ENCODE measurements at places on chromosomes 1 and 21.

DNA sequence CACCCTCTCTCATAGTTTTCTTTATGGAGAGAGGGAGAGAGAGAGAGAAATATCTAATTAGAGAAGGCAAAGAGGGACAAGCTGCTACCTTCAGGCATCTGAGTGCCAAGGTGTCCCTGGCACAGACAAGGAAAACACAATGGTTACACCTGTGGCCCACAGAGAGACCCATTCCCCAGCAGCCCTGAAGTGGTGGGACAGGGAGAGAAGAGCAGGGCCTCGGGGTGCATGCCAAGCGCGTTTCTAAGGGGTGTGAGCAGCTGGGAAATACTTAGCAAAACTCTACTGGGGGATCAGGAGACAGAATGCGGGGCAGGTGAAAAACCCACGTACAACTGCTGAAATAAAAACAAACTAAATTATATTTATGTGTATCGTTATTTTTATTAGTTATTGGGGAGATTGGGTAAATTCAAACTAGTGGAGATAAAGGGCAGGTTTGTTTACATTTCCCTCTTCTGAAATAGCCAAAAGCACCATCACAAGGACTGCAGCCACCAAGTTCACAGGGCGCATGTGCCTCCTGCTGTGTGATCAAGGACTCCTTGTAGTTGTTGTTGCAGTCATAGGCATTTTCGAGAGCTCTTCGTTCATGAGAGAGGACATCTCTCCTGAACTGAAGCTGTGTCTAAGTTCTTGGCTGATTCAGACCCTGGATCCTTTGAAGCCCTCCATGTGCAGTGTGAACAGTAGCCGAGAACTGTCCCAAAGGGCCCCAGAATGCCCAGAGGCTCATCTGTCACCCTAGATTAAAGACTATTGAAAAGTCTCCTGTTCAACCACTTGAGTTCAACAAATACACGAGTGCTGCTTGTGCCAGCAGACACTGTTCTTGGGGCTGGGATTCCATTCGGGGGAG is 737 bp upstream of the SERPINC1 start:
- DNase-seq, result no peak

DNA sequence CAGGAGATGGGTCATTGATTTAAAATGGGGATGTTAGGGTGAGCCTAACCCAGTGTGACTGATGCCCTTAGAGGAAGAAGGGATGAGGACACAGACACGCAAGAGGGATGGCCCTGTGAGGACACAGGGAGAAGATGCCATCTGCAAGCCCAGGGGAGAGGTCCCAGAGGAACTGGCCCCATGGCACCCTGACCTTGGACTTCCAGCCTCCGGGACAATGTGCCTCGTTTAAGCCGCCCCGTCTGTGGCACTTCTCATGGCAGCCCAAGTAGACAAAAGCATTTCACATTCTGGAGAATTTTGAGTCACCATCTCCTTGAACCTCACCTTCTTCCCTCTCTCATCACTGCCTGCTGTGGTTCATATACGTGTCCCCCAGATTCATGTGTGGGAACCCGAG is 20.1 kb upstream of the PCBP3 start:
- DNase-seq, result no peak

GRCh38 chr1:111948209-111949171 is 41.0 kb downstream of the KCND3 start:
- DNase-seq, result no peak

DNA sequence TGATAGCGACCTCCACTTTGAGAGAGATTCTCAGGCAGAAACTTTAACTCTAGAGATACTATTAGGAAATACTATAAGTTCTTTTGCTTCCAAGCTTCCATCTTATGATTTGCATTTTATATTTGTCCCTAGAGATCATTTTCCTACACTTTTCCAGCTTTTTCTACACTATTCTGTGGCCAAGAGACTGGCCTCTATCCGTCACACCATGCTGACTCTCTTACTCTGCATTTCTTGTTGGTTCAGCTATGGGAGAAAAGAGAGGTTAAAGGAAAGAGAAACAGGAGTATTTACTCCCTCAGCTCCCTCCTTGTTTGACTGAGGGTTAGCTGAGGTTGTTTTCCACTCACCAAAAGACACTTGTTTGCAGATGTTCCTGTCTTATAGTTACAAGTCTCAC is 665.6 kb upstream of the CXADR start:
- no peak for DNase-seq

DNA sequence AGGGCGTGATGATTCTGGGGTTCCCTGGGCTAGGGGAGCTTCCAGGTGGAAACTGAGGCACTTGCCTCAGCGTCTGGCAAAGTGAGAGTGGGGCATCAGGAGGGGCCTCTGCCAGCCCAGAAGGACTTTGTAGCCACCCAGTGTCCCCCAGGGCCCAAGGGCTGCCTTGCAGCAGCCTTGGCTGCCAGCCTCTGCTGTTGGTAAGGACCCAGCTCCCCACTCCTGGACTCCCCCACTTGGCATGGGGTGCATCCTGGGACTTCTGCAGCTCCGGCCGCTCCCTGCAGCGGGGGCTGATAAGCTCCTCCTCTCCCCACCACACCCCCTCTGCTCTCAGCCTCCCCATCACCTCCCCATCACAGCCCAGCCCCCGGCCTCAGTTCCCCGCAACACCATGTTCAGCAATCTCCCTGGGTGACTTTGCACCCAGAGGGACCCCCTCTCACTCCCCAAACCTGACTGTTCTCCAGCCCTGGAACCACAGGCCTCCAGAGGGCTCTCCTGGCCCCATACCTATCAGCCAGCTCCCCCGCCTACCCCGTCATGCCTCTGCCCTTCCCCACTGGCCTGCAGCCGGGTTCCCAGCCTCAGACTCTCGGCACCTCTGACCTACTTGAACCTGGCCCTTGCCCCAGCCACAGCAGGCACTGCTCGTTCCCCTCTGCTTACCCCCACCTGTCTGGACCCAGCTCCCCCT is 113.0 kb downstream of the CRYAA start:
- no peak for DNase-seq

DNA sequence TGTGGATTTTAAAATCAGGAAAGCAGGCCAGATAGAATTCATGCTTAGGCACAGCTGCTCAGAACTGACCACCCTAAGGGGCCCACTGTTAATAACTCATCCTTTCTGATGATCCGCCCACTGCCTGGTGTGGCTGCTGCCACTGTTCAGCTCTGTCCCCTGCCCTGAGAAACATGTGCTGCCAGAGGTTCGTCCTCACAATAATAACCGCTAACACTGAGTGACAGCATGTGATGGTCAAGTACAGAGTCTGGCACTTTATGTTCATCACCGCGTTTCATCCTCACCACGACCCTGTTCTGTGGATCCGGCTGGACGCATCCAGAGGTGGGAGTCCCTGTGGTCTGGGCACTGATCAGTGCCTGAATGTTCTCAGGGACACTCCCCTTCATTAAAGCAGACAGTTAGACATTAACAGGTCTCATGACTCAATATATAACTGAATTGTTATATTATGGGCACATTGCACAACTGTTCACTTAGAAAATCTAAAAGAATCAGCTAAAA is 108.6 kb downstream of the SIM2 start:
- no peak for DNase-seq

- no peak for DNase-seq
Observed at GRCh38 chr1:64293820-64294219, 90.4 kb downstream of the UBE2U start.

DNA sequence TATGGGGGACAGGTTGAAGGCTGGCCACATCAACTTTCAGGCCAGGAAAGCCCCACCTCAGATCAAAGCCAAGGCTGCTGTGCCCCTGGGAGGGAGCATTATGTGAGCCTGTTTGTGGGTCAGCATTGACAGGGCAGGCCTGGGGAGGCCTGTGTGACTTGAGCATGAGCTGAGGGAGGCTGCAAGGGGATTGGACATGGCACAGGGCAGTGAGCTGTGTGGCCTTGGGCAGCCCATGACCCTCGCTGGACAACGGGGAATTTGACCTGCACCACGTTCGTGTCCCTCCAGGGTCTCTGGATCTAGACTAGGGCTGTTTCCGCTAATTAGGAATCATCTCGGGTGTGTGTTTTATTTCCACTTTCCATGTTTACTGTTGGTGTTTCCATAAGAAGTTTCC is 17.5 kb upstream of the LEFTY1 start:
- DNase-seq, result no peak

GRCh38 chr1:31266547-31266946 is 26.9 kb upstream of the NKAIN1 start:
- DNase-seq, result no peak

- no peak for DNase-seq
Observed at GRCh38 chr1:150954708-150955107, 19.9 kb downstream of the CERS2 start.

- no peak for DNase-seq
Observed at GRCh38 chr1:191869790-191870312, 288.4 kb upstream of the RGS18 start.

DNA sequence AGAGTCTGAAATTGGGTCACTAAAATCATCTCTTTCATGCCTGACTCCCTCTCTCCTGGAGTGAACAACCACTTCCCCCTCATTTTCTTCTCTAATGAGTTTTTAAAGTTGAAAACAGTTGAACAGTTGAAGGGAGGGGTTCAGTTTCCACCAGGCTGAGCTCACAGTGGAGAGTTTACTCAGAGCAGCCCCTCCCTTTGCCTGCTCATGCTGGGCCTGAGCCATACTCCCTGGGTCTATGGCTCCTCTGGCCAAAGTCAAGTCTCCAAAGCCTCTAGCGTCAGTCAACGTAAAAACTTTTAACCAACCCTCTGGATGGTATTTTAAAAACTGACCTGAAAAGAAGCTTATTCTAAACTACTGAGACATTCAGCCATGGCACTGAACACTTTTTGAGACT is 100.8 kb upstream of the RNPC3 start:
- DNase-seq, result no peak

- no peak for DNase-seq
Observed at GRCh38 chr1:225812488-225813213, 2.7 kb downstream of the EPHX1 start.

GRCh38 chr1:58714544-58714943 is 14.7 kb upstream of the MYSM1 start:
- DNase-seq, result no peak

- no peak for DNase-seq
Observed at GRCh38 chr1:40151457-40152079, 9.6 kb upstream of the RLF start.

DNA sequence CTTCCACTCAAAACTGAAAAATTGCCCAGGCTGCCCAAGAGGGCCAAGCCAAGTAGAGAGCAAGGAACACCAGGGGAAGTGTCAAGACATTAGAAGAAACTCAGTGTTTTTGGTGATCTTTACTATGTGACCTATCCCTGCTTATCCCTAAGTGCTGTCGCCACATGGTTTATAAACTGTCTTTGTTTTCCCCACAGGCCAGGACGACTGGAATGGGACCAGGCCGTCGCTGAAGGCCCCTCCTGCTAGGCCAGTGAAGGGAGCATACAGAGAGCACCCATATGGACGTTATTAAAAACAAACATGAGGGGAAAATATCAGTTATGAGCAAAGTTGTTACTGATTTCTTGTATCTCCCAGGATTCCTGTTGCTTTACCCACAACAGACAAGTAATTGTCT is 28.7 kb downstream of the KHDRBS1 start:
- no peak for DNase-seq

- no peak for DNase-seq
Observed at GRCh38 chr1:229999004-229999670, 67.9 kb upstream of the GALNT2 start.

DNA sequence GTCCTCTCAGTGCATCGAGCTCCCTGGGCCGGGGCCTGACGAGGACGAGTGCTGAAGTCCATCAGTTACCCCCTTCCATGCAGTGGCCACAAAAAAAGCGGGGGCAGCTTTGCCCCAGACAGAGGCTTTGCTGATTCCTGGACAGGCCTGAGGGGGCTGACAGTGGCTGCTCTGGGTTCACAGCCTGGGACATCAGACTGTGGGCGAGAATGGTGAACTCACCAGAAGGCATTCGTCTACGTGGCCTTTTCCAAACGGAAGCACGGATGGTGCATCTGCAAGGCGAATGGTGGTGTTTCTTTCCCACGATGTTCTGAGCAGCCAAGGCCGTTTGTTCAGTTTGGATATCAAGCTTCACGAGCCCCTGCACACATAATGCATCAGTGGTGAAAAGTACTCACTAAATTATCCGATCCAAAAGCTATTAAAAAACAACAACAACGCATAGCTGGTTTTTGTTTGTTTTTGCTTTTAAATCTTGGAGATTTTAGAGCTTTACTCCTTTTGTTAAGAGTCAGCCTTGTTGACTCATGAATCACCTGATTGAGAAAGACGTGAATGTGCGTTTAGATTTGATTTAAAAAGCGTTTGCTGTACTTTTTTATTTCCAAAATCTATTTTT is 6.3 kb upstream of the ZBTB21 start:
- no peak for DNase-seq

GRCh38 chr1:46444466-46444865 is 45.2 kb upstream of the DMBX1 start:
- no peak for DNase-seq

Measured in dermis blood vessel endothelial cell (primary cell).